Frontal cortex (tissue), 4 donors: ENCODE measurements at places on chromosomes 1 and 21. TPM values are rescaled to one million over a fixed set of nuclear protein-coding genes. Genes with fewer than 3 reads are reported as not detected.

DNA sequence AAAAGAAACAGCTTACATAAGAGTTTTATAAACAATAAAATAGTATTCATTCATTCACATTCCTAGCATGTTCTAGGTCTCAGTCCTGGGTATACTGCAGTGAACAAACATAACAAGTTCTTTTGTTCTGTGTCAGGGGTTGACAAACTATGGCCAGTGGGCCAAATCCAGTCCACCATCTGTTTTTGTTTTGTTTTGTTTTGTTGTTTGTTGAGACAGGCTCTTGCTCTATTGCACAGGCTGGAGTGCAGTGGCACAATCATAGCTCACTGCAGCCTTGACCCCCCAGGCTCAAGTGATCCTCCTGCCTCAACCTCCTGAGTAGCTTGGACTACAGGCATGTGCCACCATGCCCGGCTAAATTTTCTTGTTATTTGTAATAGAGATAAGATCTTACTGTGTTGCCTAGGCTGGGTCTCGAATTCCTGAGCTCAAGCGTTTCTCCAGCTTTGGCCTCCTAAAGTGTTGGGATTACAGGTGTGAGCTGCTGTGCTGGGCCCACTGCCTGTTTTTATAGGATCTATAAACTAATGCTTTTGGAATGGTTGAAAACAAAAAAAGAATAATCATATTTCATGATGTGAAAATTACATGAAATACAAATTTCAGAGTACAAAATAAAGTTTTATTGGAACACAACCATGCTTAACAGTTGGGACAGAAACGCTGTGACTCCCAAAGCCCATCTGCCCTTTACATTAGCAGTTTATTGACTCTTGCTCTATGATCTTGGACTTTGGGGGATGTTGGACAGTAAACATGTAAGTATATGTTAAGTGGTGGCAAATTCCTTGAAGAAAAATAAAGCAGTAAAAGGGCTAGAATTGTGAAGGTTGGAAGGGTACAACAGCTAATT, 17.9 kb downstream of the CAPZA1 start:
- DNase-seq: peak; percentile 31

DNA sequence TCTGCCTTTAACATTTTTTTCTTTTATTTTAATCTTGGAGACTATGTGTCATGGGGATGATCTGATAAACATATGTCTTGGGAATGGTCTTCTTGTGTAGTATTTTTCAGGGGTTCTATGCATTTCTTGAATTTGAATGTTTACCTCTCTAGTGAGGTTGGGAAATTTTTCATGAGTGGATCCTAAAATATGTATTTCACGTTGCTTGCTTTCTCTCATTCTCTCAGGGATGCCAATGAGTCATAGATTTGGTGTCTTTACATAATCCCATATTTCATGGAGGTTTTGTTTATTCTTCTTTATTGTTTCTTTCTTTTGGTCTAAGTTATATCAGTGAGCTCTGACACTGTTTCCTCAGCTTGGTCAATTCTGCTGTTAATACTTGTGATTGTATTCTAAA, 1237.2 kb downstream of the PLA2G4A start:
- DNase-seq: no peak

GRCh38 chr1:222644636-222644980, 26.7 kb downstream of the MIA3 start:
- peak; percentile 10 for DNase-seq

GRCh38 chr1:228459091-228459993, 27.8 kb upstream of the RNF187 start:
- DNase-seq: no peak

DNA sequence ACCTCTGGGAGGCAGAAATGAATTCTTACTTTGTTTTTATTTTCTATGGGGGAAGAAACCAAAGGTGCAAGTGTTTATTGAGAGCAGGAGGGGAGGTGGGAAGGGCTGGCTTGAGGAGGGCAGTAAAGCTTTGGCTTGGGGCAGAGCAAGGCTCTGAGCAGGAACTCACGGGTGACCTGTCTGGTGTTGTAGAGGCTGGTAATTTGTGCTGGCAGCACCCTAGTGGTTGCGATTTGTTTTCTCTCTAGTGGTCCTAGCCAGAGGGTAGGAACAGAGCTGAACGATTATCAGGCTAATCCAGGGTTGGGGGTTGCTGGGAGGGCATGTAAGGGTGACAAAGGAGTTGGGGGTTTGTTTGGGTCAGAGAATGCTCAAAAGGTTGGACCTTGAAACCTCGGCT, 16.6 kb downstream of the TMCC2 start:
- no peak for DNase-seq

GRCh38 chr1:108601708-108602410, 42.0 kb downstream of the EEIG2 start:
- DNase-seq: no peak

GRCh38 chr21:35358008-35358407, 308.9 kb upstream of the RUNX1 start:
- DNase-seq: no peak

DNA sequence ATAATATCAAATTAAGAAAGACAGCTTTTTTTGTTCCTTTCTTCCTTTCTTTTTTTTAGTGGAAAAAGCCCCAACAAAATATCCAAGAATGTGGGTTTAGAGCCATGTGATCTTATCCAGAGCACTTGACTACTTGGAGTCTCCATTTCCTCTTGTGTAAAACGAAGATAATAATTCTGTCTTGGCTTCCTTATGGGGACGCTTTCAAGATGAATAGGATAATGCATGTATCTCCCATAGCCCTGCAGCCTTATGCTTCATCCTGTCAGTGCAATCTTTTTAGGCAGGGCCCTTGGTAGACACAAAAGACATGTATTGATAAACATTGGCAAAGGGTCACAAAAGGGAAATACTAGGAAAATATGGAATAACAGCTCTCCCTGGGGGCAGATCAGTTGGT, 34.8 kb downstream of the ZBTB18 start:
- no peak for DNase-seq

DNA sequence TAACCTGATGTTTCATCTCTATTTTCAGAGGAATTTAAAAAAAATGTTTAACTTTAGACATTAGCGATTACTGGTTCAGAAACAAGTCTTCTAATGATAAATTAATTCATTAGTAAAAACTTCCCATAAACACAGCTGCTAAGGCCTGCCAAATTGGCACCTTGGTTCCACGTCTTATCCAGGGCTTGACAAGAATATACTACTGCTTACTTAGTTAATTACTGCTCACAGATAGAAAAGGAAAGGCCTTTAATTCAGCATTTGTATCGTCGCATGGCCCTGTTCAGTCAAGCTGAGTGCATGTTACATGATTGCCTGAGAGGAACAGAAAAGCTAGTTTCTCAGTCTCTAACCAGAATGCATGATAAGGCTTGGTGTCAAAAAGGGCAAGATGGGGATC, 84.6 kb downstream of the ADGRL2 start:
- DNase-seq: no peak

DNA sequence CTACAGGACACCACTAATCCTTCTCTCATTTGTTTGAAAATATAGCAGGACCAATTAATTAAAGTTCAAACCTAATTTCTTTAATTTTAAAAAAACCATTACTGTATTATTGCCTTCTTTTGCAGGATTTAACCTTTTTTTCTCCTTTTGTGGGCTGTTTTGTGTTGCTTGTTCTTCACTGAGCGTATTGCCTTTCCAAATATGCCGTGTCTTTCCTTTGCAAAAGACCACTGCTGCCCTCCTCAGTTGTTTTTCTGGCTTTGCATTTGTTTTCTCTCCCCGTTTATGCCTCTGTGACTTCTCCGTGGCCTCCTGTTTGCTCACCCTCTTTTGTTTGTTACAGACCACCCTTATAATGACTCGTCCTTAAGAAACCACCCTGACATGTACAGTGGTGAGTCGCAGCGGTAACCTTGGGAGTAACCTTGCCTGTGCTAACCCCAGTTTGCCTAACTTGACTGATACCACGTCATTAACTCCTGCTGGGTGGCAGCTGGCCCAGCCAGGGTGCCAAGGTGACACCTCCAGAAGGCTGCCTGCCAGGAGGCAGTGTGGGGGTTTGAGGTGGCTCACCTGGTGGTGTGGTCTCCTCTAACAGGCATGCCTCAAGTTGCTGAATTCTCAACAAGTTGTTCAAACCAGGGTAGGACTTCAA, 81.1 kb upstream of the CNTN2 start:
- DNase-seq: no peak

GRCh38 chr1:225474986-225475820, 47.4 kb upstream of the LBR start:
- peak; percentile 90 for DNase-seq

DNA sequence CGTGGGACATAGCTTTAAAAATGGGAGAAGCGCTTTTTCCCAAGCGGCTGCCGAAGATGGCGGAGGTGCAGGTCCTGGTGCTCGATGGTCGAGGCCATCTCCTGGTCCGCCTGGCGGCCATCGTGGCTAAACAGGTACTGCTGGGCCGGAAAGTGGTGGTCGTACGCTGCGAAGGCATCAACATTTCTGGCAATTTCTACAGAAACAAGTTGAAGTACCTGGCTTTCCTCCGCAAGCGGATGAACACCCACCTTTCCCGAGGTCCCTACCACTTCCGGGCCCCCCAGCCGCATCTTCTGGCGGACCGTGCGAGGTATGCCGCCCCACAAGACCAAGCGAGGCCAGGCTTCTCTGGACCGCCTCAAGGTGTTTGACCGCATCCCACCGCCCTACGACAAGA, 245.5 kb downstream of the MRPL39 start:
- no peak for DNase-seq

DNA sequence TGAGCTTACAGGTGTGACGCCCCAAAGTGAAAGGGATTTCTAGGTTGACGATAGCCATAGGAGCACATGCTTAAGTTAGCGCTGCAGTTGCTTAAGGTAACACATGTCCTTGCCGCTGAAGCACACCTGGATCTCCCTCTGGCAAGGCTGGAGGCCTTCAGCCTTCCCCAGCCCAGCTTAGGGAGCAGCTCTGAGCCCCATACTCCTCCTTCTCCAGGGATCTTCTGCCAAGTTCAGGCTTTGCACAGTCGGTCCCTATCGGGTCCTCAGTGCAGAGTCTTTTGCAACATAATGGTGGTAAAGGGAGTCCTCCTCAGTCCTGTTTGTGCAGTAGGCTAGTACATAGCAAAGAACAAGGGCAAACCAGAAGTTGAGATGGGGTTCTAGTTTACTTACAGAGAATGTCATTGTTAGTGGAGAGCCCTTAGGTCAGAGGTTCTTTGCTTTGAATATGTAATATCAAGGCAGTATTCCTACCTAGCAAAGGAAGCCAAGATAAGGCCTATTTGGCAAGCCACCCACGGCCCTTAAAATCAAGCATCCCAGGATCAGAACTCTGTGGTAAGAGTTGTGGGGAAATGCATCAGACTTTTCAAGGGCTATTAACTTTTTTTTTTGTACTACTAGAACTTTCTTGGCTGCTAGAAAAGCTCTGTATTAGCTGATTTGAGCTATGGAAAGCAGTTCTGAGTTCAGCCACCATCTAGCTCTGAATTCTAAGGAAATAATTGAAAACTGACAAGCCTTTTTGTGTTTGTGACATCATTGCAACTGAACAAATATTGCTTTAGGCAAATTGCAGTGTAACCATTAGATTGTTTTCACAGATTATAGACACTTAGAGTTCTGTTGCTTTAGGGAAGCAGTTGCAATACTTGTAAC, 1.4 kb downstream of the EVA1C start:
- DNase-seq: no peak

DNA sequence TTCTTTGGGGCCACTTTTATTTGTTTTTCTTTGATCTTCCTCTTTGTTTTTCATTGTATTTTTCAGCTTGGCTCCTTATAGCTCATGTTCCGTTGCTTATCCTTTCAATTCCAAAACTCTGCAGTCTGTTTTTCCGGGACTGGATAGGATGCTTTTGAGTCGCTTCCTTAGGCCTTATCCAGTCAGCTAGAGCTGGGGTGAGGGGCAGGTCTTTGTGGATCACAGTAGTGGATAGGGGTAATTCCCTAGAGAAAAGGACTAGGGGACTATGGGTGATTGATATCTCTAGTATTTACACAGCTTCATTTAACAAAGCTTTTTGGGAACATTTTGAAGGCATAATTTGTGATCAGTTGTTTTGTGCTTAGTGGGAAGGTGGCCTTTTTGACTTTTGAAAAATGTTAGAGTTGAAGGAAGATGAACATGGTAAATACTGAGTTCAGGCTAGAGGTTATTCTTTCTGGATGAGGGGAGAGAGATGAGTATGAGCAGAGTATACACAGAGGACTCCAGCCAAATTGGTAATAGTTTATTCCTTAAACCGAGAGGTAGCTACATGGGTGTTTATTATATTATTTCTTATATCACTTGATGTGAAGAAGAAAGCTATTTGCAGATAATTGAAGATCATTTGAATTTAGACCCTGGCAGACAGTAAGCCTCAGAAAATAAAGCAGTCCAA, 22.5 kb downstream of the CEP350 start:
- DNase-seq: no peak

DNA sequence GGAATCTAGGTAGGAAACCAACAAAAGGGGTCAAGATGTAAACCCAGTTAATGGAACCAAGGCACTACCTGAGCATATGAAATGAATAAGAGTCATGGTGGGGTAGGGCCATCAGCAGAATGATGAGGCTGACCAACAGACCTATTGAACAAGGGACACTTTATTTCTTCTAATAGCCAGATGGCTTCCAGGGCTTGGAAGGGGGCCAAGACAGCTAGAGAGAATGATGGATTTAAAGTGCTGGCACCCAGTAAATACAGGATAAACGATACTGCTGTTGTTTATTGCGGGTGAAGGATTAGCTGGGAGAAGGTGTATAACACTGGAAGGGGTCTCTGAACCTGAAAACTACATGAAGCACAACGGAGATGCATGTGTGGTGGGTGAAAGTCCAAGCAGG, 15.6 kb downstream of the DDAH1 start:
- no peak for DNase-seq

DNA sequence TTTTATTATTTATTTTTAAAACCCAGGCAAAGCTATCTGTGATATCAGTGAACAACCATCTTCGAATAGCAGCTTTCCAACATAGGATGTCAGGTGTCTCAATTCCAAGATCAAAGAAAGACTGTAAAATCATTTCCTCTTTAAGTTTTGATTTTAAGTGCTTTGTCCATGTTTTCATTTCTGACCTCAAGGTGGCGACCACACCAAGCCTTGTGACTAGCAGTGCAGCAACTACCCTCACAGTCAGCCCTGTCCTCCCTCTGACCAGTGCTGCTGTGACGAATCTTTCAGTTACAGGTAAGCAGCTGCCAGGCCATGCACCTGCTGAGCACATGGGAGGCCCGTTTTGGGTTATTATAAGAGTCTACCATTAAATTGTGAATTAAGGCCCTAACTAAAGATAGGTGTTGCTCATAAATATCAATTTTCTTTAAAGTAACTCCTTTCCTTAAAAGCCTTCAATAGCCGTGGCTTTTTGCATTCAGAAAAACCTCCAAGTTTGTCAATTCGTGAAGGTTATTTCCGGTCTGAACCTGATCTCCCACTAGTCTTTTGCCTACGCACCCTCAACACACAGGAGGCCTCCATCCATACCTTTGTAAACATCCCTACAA, 117.0 kb downstream of the CD247 start:
- peak; percentile 12 for DNase-seq

- no peak for DNase-seq
Measured at GRCh38 chr1:164659621-164660411, 100.8 kb downstream of the PBX1 start.

- no peak for DNase-seq
Measured at GRCh38 chr1:22127731-22128130, 15.2 kb downstream of the WNT4 start.

- DNase-seq: no peak
Measured at GRCh38 chr1:15717418-15718125, 18.5 kb upstream of the SLC25A34 start.

Gene SORT1
- 42.8 TPM for total RNA-seq

Gene FCRL1
- not detected for total RNA-seq

Gene FCAMR
- not detected for total RNA-seq

Gene SOAT1
- total RNA-seq: 15.9 TPM

Gene AQP10
- not detected for total RNA-seq

Gene SELL
- 0.82 TPM for total RNA-seq

Gene KRTAP21-2
- not detected for total RNA-seq

Gene CD53
- 9.8 TPM for total RNA-seq

Gene LCE1A
- not detected for total RNA-seq

Gene OR10J1
- total RNA-seq: not detected
